ENCODE measurements at places on chromosomes 7 and 10. TPM values are rescaled to one million over a fixed set of nuclear protein-coding genes. Genes with fewer than 3 reads are reported as not detected.

Gene A1CF
- 0.07 TPM for total RNA-seq

Gene INSYN2A
- 2.0 TPM for total RNA-seq

Gene HOGA1
- total RNA-seq = 1.1 TPM

Gene NODAL
- not detected for total RNA-seq

Gene ZNF438
- total RNA-seq = 2.0 TPM

Gene AP1S1
- total RNA-seq = 137 TPM

Gene ITPRID1
- total RNA-seq = not detected

Gene KIAA1217
- total RNA-seq = 3.1 TPM

Gene PPRC1
- 57.9 TPM for total RNA-seq

Gene ARHGEF35
- 0.23 TPM for total RNA-seq

Gene ABCC2
- total RNA-seq = 192 TPM

Gene VOPP1
- total RNA-seq = 88.0 TPM

Gene HECW1
- 12.2 TPM for total RNA-seq

Gene PTCD1
- 8.2 TPM for total RNA-seq

Gene TMEM236
- total RNA-seq = 0.08 TPM

Gene FFAR4
- 0.31 TPM for total RNA-seq

Gene HOXA10
- total RNA-seq = 8.6 TPM

Gene WEE2
- not detected for total RNA-seq
